Diencephalon (tissue), 1 donor: ENCODE measurements at places on chromosomes 11 and 22. TPM values are rescaled to one million over a fixed set of nuclear protein-coding genes. Genes with fewer than 3 reads are reported as not detected.

Gene NAA40
- 19.8 TPM for total RNA-seq

Gene CRYBB3
- total RNA-seq: not detected

Gene RAB38
- 1.8 TPM for total RNA-seq

Gene SLC25A18
- total RNA-seq: 11.5 TPM

Gene OR6A2
- 1.8 TPM for total RNA-seq

Gene MRGPRX4
- total RNA-seq: not detected

Gene DDTL
- 3.9 TPM for total RNA-seq

Gene GLYAT
- not detected for total RNA-seq

Gene MS4A15
- total RNA-seq: not detected

Gene OR56A1
- total RNA-seq: 0.23 TPM
